Activated CD4-positive, alpha-beta memory T cell treated with anti-CD3 and anti-CD28 coated beads, Interleukin-2, amount 10 ng/mL, durations not matched to agents 7 days and 5 days (primary cell): ENCODE measurements at places on chromosomes 5 and 9.

GRCh38 chr5:149809931-149810691, 80.0 kb downstream of the PPARGC1B start:
- DNase-seq: no peak

GRCh38 chr9:20835377-20836286, 151.6 kb downstream of the FOCAD start:
- no peak for DNase-seq

DNA sequence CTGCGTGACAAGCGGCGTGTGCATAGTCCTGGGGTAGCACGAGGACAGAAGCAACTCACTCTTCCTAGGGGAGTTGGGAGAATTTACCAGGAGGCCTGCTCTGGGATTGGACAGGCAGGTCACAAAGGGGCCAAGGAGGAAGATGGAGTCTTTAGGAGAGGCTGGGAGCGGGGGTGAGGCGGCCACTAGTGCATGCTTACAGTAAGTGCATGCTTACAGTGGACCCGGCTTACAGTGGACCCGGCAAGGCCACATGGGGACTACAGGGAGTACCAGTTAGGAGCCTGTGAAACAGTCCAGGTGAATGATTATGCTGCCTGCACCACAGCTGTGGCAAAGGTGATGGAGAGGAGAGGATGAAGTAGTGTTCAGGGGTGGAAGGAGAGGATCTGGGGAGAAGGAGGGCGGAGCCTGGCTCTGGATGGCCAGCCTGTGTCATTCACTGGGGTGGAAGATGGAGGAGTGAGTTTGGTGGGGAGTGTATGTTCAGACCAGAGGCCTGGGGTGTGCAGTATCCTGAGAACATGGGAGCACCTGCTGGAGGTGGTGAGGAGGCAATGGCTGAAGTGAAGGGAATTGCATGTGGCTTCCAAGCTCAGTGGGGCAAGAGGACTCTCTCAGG, 78.7 kb downstream of the CRB2 start:
- DNase-seq: no peak

DNA sequence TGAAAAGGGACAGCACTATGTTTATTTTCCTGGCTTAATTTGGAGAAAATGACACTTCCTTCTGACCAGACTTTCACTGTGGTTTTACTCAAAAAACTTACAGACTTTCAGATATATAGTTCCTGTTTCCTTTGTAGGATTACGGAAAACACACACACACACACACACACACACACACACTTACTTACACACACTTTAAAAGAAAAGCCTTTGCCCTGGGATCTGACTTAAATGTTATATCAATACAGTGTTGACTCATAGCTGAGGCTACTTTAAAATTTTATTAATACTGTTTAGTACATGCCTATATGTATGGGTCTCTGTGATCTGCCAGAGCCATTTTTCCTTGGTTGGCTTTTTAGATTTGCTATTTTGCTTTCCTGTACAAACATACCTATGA, 758.3 kb downstream of the DNAH5 start:
- no peak for DNase-seq

DNA sequence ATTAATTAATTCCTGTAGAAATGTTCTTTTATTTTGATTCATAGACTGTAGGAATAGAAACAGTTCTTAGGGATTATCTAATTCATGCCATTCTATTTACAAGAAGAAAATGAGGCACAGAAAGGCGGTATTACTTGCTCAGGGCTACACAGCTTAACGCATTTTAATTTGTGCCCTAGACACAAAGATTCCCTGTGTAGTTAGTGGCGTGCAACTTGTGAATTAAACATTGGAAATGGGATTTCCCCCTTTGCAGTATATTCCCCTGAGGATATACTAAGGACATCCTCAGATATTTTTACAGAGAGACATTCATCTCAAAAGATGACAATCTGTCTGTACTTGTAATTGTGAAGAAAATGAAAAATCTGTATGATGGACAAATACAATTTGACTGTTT, 108.1 kb downstream of the SGCD start:
- no peak for DNase-seq

- no peak for DNase-seq
Measured at GRCh38 chr5:109945097-109945678, 255.5 kb downstream of the MAN2A1 start.

- no peak for DNase-seq
Measured at GRCh38 chr9:37639841-37640240, 10.9 kb upstream of the FRMPD1 start.

GRCh38 chr9:35792024-35792813, 828 bp downstream of the NPR2 start:
- DNase-seq: no peak

DNA sequence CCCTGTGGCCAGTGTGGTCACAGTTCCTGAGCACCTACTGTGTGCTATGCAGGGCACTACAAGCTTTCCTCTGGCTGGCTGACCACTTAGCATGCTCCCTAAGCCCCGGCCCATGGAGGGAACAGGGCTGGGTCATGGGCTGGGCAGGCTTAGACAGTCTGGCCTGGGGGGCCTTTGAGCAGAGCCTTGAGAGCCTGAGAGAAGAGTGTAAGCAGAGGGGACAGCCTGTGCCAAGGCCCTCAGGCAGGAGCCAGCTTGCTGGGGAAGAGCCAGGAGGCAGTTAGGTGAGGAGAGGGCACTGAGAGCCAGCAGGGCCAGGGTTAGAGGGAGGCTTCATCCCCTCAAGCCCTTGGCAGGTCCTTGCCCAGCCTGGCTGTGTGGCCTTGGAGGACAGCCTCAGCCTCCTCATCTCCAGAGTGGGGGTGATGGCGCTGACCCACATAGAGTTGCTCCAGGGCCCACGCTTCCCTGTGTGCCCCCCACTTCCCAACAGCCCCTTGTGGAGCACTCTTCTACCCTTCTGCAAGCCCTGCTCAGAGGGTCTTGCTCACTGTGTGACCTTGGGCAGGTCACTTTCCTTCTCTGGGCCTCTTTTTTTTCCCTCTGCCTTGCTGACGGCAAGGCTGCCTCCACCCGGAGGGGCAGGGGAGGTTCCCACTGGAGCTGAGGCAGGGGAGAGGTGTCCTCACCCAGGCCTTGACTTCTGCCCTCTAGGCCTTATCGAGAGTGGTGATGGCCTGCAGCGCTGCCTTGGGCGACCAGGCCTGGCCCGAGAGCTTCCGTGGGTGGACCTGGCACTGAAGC, 107.1 kb downstream of the PHF2 start:
- peak; percentile 13 for DNase-seq

- no peak for DNase-seq
Measured at GRCh38 chr5:65030056-65030455, 261.3 kb downstream of the CWC27 start.

- DNase-seq: no peak
Measured at GRCh38 chr5:124952566-124952965, 206.1 kb upstream of the ZNF608 start.

- no peak for DNase-seq
Measured at GRCh38 chr5:23253621-23254198, 253.7 kb upstream of the PRDM9 start.

DNA sequence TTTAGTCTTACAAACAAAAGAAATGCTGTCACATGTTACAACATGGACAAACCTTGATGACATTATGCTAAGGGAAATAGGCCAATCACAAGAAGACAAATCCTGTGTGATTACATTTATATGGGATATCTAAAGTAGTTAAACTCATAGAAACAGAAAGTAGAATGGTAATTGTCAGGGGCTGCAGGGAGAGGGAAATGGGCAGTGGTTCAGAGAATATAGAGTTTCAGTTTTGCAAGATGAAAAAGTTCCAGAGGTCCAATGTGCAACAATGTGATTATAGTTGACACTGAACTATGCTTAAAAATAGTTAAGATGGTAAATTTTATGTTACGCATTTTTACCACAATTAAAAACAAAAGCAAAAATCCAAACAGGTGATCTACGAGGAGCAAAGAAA, 265.5 kb downstream of the NDUFS4 start:
- DNase-seq: no peak

- DNase-seq: no peak
Measured at GRCh38 chr9:134987906-134988700, 70.4 kb upstream of the FCN1 start.

- no peak for DNase-seq
Measured at GRCh38 chr5:12985142-12985541, 959.3 kb downstream of the DNAH5 start.

DNA sequence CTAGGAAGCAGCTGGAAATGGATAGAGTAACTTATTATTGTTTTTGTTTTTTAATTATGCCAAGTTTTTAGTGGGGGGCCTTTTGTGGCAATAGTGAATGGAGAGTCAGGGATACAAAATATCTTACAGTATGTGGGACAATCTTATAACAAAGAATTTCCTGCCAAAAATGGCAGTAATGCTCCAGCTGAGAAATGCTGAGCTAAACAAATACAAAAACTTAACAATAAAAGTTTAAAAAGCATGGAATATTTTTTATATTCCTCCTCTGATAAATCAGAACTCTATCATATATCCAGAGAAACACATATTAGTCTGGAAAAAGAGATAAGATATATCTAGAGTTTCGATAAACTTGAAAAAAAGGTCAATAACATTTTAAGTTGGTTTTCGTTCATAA, 110.6 kb downstream of the TMEM161B start:
- no peak for DNase-seq

GRCh38 chr5:72228960-72229359, 91.1 kb downstream of the MRPS27 start:
- DNase-seq: no peak

GRCh38 chr9:18058564-18059442, 415.1 kb upstream of the ADAMTSL1 start:
- no peak for DNase-seq

- no peak for DNase-seq
Measured at GRCh38 chr9:89397471-89397870, 79.2 kb downstream of the SECISBP2 start.

DNA sequence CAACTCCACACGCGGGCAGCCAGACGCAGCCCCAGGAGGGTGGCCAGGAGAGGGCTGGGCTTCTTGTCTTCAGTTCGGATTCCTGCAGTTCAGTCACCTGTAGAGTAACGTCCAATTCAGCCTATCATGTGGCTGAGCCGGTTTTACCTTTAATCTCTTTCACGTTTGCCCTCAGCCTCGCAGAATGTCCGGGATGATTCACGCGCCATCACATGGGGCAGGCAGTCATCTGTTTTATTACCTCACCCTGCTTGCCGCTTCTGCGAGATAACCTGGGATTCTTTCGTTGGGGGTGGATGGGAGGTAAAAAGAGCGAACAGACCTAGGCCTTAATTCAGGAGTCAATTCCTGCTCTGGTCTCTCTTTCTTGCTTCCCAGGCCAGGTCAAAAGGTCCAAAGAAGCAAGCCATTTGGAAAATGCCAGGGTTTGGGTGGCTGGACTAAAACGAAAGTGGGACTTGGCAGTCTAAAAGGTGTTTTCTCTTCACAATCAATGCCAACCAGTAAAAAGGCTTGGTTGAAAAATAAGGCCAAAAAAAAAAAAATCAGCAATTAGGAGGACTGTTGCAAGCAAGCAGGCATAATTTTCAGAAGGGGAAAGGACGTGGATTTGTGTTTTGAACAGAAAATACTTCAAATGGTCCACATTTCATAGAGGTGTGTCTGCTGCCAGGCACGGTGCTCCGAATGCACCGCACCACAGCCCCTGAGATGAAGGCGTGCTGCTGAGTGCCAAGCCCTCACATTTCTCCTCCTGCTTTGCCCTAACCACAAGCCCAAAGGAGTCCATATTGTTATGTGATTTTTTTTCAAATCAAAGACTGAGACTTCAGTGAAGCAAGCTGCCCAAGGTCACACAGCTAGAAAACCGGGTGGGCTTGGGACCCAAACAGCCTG, 2.8 kb upstream of the WWC1 start:
- no peak for DNase-seq

DNA sequence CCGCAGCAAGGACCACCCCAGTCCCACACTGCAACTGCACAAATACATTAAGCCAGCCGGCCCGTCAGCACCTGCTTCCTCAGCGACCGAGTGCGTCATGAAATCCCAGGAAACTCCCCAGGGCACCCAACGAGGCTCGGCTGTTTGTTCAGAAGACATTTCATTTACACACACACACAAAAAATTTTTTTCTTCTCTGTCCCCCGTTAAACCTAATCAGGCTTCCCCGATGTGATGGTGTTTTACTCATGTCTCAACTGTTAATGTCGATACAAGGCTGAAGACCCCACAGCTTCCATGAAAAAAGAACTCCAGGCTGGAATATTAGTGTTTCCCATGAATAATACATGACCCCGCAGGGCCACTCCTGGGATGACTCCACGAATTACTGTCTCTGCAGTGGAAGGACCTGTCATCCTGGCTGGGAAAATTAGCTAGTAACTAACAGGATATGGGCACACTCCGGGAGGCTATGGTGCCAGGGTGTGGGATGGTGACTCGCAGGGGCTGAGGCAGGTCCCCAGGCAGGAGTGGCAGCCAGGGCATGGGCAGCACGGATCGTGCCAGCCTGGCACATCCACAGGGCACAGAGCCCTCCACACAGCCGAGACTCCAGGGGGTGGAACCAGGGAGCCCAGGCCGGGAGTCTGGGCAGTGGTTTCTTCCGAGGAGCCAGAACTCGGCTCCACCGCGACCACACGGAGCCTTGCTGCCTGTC, 102.4 kb downstream of the VAV2 start:
- DNase-seq: no peak

GRCh38 chr5:14513266-14513665, 68.3 kb upstream of the OTULINL start:
- no peak for DNase-seq

DNA sequence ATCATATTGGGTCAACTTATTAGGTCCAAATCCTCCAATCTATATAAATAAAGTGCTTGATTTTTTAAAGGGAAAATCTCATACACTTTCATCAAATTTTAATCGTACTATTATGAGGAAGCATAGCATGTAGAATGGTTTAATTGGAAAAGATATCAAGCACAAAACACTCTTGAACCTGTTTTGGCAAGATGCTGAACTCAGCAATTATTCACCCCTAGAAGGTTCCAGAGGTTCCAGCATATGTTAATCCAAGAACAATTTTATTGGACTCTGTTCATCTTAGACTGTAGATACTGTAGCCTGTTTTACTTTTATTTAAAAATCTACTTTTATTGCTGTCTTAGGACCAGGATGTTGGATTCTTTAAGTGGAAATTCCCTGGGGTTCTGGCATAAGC, 92.4 kb upstream of the LHFPL2 start:
- DNase-seq: no peak

DNA sequence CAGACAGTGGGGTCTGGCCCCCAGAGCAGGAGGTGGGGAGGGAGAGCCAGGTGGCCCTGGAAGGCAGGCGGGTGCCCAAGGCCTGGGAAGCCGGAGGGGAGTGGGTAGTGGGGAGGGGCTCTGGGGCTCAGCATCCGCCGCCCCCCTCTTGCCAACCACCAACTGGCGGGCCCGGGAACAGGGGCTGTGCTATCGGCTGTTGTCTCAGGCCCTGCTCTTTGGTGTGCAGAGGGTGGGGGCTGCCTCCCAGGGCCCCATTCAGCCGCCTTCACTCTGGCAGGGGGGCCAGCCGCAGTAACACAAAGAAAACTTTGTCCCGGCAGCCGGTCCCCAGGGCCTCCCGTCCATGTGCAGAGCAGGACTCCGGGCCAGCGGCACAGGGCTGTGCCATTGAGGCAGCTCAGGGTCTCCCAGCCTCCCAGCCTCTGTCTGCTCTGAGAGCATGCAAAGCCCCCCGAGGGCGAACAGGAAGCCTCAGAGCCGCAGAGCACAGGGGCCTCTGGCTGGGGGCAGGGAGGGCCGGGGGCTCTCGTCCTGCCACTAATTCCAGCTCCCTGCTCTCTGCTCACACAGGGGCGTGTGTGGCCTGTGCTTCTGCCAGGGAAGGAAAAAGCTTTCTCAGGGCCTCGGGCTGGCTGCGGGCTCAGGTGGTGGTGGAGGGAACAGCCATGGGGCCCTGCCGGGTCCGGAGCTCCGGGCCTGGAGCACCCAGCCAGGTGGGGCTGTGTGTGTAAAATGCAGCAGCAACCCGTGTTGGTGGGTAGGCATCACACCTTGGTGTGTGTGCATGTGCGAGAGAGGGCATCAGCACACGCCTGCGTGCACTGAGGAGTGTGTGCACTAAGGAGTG, 54.2 kb upstream of the NOTCH1 start:
- no peak for DNase-seq

GRCh38 chr9:79301085-79301484, 270.7 kb upstream of the TLE4 start:
- no peak for DNase-seq
